ENCODE measurements at places on chromosomes 16 and 17.
A peak's percentile ranks its signal among the peaks of the same experiment; 100 is the strongest.

GRCh38 chr17:6867849-6868248, 36.3 kb upstream of the TEKT1 start:
- no peak for DNase-seq

GRCh38 chr17:66405836-66406677, 103.6 kb downstream of the PRKCA start:
- DNase-seq = peak; percentile 17

- DNase-seq = no peak
Observed at GRCh38 chr16:7746941-7747340, 414.3 kb downstream of the RBFOX1 start.

GRCh38 chr17:75647061-75647460, 13.8 kb downstream of the SMIM5 start:
- no peak for DNase-seq

DNA sequence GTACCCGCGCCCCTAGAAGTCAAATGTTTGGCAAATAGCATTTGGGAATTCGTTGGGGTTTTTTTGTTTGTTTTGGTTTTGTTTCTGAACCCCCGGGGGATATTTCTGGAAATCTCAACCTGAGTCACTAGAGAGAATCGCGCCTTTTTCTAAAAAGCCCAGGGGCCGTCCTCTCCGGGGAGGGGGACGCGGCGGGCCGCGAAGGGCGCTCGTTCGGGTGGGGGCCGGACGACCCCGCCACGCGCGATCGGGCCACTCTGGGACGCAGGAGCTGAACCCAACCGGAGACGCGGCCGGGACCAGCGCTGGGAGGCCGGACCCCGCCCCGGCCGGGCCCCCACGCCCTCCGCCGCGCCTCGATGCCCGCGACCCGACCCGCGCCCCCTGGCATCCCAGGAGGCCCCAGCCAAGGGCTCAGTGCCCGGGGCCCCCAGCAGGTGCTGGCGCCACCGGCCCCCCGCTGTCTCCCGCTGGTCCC, 302 bp downstream of the LITAF start:
- no peak for DNase-seq

- no peak for DNase-seq
Observed at GRCh38 chr17:73255671-73256181, 6.0 kb downstream of the CPSF4L start.

DNA sequence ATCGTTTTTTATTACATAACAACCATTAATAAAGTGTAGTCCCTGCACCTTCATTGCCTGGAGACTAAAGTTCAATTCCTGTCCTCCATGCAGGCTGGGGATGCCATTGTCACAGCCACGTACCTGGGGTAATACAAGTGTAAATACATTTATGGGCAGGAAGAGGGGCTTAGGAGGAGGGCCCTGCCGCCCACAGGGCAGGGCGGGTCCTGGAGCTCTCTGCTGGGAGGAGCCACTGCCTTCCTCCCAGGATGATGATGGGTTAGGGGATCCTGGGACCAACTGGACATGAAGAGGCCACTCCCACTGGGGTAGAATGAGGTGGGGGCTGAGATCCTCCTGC, 44.1 kb upstream of the SLC38A10 start:
- no peak for DNase-seq

DNA sequence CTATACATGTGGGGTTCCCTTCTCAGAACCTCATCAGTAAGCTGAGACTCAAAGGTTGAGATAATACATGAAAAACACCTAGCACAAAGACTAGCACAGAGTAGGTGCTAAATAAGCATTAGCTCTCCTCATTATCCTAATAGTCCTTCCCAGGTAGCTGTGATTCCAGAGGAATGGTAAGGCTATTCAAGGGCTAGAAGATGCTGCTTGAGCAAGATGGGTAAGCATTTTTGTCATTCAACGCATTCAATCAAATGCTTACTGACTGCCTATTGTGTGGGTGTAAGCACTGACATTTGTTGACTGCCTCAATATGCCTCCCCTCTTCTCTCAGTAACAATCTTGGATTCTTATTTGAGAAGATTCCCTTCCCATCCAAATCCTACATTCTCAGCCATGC, 4.0 kb downstream of the SUPT4H1 start:
- DNase-seq = no peak

DNA sequence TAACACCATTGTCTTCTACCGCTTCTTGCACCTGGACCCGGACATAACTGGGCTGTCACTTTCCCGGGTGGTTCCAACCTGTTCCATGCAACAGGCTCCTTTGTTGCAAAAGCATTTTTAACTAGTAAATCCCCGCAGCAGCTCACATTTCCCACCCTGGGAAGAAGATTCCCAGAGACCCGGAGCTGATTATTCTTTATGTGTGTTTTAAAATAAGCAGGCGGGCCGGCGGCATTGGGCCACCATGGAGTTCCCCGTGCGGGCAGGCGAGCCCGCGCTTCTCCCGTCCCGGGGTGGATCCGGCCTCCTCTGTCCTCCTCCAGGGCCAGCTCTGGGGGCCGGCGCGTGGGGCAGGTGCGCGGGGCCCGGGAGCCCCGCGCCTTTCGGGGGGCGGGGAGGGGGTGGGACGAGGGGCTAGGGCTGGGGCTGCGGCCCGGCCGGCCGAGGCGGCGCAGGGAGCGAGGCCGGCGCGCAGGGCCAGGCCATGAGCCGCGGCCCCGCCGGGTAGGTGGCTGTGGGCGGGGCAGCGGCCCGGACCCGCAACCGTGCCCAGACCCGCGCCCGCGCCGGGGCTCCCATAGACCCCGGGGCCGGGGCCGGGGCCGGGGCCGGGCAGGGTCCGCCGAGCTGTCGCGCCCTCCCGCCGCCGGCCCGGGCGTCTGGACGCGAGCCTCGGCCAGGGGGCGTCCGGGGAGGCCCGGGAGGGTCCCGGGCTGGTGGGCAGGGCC, 1.7 kb downstream of the CRAMP1 start:
- peak; percentile 88 for DNase-seq

- DNase-seq = no peak
Observed at GRCh38 chr16:76729525-76729924, 452.3 kb downstream of the CNTNAP4 start.

- DNase-seq = no peak
Observed at GRCh38 chr16:88066680-88067529, 115.7 kb downstream of the BANP start.

GRCh38 chr17:55265311-55266021, 706 bp downstream of the HLF start:
- no peak for DNase-seq

DNA sequence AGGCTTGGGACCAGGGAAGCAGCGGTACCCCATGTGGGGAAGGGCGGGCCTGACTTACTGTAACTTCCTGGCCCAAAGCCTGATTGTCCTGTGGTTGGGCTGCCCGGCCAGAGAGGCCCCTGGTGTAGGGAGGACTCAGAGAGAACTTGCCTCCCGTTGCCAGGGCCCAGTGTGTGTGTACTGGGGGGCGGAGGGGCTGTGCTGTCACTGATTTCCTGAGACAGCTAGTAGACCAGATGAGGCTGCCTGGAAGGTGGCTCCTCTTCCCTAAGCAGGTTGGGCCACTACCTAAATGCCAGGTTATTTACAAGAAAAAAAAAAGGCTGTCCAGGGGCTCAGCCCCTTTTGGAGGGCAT, 16.7 kb downstream of the SOCS3 start:
- DNase-seq = peak; percentile 94

- no peak for DNase-seq
Observed at GRCh38 chr17:7626307-7626706, 1.3 kb downstream of the SAT2 start.

- DNase-seq = peak; percentile 52
Observed at GRCh38 chr16:86077243-86077940, 178.4 kb downstream of the IRF8 start.

DNA sequence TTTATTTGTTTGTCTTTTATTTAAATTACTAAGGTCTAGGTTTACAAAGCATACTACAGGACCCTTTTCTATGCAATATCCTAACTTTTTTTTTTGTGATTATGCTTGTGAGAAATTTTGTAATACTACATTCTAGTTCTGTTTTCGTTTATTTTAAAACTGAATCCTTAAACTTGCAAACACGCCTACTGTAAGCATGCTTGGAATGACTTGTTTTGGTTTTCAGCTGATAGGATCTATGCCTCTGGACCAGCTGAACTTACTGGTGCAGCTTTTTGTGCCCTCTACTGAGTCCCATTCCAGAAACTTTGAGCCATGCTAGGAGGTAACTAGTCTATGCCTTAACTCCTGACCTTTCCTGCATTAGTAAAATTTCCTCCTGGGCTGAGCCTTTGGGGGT, 6.0 kb downstream of the PDP2 start:
- DNase-seq = no peak

GRCh38 chr17:77828749-77829539, 129.6 kb upstream of the TNRC6C start:
- no peak for DNase-seq

- DNase-seq = no peak
Observed at GRCh38 chr17:5718726-5719125, 134.4 kb upstream of the NLRP1 start.

GRCh38 chr16:86325895-86326294, 184.4 kb upstream of the FOXF1 start:
- no peak for DNase-seq

DNA sequence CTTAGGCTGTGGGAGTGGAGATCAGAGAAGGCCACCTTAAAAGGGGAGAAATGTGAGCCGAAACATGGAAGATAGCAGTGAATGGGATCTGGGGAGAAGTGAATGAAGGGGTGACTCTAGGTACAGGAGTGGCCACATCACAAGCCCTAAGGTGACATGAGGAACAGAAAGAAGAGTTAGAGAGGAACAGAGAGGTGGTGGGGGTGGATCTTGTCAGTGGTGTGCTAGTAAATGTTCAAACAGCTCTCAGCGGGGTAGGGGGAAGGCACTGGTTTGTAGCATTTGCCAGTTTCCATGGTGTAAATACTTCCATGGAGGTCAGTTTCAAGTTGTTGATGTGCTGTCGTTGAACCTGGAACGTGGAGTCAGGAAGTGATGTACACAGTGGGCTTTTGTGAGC, 90.8 kb downstream of the SDR42E1 start:
- no peak for DNase-seq

DNA sequence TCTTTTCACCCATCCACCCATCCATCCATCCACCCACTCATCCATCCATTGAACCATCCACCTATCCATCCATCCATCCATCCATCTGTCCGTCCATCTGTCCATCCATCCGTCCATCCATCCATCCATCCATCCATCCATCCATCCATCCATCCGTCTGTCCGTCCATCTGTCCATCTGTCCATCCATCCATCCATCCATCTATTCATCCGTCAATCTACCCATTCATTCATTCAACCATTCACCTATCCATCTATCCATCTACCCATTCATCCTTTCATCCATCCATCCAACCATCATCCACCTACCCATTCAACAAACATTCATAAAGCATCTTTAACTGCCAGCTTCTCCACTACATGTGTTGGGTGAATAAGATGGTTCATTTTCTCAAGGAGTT, 28.9 kb downstream of the GP2 start:
- DNase-seq = no peak

DNA sequence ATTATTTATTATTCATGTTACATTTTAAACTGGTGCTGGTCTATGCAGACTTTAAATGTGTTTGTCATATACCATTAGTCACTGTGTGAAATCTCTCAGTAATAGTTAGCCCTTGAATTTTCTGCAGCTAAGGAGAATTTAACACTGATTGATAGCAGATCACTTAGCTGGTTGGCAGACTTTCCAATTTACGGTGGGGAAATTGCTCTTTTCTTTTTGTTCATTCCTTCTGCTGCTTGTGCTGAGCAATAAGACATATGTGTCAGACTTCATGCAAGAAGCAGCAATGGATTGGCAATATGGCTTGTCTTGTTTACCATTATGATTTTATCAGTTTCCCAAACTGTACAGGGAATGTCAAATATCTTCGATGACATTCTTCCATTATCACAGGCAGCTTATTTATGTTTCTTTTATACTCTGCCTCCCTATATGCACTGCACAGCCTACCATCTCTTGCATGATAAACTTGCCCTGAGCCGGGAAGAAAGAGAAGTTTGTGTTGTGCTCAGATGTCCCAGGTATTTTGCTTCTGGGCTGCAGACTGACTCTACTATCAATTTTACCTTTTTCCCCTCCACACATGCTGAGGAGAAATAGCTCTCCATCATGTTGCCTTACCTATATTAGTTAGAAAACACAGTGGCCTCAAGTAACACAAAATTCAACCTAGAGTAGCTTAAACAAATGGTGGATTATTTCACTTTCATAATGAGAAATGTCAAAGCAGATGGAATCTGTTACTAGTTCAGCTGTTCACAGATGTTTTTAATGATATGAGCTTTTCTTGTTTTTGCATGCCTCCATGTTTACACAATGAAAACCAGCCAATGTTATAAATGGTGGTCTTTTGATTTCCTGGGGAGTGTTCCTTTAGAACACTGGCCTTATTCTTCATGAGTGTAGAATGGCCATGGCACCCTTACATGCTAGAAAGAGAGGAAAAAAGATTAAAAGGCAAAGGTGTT, 968.1 kb upstream of the GOT2 start:
- no peak for DNase-seq

DNA sequence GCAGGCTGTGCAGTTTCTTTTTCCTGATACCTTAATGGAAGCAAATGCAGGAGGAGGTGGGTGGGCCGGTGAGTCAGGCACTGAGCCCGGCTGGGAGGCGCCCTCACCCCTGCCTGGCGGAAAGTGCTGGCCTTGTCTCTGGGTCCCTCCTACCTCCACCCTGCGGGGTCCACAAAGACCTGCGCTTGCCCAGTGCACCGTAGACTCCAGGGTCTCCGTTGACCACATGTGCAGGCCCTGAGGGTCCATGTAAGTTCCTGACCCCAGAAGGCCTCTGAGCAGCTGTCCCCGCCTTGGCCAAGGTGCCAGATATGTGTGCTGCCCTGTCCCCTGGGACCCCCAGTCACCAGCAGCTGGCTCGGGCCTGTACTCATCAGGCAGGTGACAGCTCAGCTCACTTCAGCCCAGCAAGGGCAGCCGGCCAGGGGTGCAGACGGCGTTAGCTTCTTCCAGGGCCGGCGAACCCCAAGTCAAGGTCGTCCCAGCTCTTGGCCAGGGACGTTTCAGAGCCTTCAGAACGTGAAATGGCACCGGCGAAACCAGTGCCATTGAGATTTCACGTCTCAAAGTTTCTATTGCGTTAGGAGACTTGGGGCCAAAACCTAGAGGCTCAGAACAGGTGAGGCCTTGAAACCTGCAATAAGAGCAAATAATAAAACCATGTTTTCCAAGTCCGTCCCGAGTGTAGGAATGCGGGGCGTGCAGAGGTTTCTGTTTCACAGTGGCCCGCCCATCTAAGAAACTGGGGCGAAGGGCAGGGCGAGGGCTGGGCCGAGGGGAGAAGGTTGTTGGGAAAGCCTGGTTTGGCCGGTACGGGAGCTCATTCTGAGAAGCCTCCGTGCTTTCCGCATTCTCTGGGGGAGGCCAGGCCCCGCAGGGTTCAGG, 12.1 kb downstream of the METRNL start:
- no peak for DNase-seq

Data from lower leg skin (tissue), 4 donors.